ENCODE measurements at places on chromosomes 5 and 9.

GRCh38 chr5:58542709-58543108, 40.2 kb upstream of the RAB3C start:
- no peak for DNase-seq

GRCh38 chr5:64775291-64775690, 6.6 kb downstream of the CWC27 start:
- peak; percentile 27 for DNase-seq

- no peak for DNase-seq
Measured at GRCh38 chr9:86751956-86752355, 195.3 kb downstream of the GAS1 start.

DNA sequence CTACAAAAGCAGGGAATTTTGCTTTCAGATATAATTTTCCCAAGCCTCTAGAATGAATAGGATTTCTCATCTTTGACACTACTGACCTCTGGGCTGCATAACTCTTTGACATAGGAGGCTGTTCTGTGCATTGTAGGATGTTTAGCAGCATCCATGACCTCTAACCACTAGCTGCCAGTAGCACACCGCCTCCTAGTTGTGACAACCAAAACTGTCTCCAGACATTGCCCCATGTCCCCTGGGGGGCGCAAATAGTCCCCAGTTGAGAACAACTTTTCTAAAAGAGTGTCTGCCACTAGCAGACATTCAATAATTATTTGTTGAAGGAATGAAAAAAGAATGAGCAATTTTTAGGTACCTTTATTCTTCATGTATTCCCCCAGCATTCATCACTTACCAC, 51.8 kb downstream of the POU4F3 start:
- peak; percentile 18 for DNase-seq

- DNase-seq = no peak
Measured at GRCh38 chr5:1054018-1054798, 45.6 kb downstream of the NKD2 start.

GRCh38 chr9:118273048-118273447, 568.8 kb downstream of the TLR4 start:
- DNase-seq = no peak

DNA sequence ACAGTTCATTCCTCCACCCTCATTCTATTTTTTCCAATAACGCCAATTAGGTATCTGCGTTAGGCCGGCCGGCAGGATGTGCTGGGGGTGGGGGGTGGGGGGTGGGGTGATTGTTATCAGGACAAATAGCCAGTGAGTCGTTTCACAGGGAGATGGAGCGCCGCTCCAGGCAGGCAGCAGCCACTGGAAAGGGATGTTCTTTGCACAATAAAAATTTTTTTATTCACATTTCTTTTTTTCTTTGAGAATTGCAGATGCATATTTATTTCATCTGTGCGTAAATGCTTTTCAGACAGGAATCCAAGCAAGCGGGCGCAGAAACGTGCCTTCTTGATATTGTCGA, 4.1 kb downstream of the LMX1B start:
- no peak for DNase-seq

DNA sequence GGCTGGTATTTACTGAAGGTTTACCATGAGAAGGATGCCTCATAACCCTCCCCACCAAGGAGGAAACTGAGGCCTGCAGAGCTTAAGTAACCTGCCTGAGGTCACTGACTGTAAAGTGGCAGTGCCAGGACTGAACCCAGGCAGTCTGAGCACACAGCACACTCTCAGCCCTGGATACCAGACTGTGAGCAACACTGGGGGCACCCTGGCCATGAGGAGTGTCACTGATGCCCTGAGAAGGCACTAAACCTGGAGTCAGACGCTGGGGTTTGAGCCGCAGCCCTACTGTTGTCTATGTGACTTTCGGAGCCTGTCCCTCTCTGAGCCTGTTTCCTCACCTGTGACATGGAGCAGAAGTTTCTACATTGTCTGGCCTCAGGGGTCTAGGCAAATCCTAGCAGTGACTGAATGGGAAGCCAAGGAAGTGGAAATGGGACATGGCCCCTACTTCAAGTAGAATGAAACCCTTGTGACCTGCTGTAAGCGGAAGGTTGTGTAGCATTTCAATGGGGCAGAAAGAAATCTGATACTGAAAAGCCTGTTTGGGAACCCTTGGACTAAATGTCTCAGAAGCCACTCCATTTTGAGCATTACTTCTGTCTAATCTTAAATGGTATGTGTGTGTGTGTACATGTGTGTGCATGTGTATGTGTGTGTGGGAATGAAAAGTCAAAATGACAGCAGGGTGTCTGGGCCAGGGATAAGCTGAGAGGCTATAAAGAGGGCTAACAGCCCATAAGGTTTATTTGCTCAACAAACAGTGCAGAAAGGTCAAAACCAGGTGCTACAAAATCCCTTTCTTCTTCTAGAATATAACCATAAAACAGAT, 36.0 kb downstream of the B4GALT1 start:
- no peak for DNase-seq

GRCh38 chr9:131046581-131047202, 37.7 kb downstream of the LAMC3 start:
- peak; percentile 87 for DNase-seq

- DNase-seq = no peak
Measured at GRCh38 chr5:164139423-164139822, 634.0 kb downstream of the MAT2B start.
